Inflammatory macrophage treated with lipopolysaccharide for 4 hours (primary cell): ENCODE measurements at places on chromosomes 5 and 9.

- no peak for DNase-seq
Observed at GRCh38 chr5:75847561-75848021, 130.4 kb upstream of the POC5 start.

- DNase-seq: peak; percentile 34
Observed at GRCh38 chr5:43661102-43661501, 58.1 kb downstream of the NNT start.

- DNase-seq: no peak
Observed at GRCh38 chr5:43993634-43994351, 390.8 kb downstream of the NNT start.

- DNase-seq: no peak
Observed at GRCh38 chr5:125038477-125038876, 292.0 kb upstream of the ZNF608 start.

DNA sequence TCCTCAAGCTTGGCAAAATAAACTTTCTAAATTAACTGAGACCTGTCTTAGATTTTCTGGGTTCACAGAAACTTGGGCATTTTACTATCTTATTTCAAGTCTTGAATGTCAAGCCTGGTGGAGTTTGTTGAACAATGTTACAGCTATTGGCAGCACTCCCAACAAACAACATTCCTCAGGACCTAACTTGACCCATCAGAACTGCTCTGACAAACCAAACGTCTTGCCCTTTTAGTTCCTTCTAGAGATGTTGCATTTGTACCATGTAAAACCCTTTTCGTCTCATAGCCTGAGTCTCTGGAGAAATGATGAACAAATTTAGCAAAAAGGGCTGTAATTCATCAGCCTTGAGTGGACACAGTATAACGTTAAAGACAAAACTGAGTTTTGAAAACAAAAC is 51.1 kb downstream of the GNA14 start:
- DNase-seq: no peak

GRCh38 chr9:133204335-133204992 is 4.6 kb downstream of the OBP2B start:
- no peak for DNase-seq

- no peak for DNase-seq
Observed at GRCh38 chr5:133245191-133246052, 193.6 kb downstream of the HSPA4 start.

GRCh38 chr9:96660692-96661248 is 5.7 kb upstream of the PRXL2C start:
- peak; percentile 18 for DNase-seq

- DNase-seq: peak; percentile 33
Observed at GRCh38 chr9:111144741-111145140, 106.5 kb upstream of the LPAR1 start.

DNA sequence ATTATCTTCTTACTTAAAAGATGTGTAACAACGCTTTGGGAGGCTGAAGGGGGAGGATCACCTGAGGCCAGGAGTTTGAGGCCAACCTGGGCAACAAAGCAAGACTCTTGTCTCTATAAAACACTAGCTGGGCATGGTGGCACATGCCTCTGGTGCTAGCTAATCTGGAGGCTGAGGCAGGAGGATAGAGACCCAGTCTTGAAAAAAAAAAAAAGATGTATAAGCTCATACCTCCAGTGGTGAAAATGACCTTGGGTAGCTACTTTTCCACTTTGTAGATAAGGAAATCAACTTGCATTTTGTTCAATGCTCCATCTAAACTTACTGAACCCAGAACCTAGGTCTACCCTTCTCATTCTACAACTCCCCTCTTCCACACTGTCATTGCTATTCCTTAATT is 16.6 kb downstream of the ARRDC3 start:
- DNase-seq: no peak

- no peak for DNase-seq
Observed at GRCh38 chr5:37552770-37553719, 173.9 kb downstream of the WDR70 start.

DNA sequence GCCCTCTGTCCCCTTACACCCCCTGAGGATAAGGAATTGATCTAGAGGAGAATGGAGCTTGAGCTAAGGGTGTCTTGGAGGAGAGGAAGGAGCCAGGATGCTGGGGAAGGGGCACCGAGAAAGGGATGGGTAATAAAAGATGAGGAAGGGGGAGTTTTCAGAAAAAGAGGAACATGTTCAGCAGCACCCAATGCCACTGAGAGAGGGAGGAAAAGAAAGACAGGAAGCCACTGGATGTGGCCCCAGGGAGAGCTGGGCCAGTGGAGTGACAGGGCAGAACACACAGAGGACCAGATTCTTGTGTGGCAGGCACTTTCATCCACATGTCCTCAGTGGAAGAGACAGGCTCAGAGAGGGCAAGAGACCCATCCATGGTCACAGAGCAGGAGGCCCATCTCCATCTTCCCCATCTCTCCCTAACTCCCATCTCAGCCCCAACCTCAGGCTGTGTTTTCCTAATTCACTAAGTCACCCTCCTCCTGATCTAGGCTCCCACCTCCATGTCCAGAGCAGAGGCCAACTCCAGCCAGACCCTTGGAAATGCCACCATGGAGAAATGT is 7.2 kb downstream of the PFN3 start:
- peak; percentile 15 for DNase-seq

DNA sequence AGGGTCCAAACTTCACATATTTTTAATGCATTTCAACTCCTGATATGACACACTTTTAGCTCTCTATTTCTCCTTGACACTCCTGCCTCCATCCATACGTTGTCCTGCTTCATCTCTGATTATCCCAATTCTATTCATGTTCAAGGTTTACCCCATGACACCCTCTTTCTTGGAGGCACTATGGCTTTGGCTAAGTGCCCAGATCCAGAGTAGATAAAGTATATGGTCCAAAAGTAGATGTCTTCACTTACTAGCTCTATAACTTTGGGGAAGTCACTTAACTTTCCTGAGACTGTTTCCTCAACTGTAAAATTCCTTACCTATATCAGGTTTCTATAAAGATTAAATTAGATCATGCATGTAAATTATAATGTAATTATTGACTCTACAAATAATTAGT is 36.1 kb downstream of the SLC22A5 start:
- no peak for DNase-seq

DNA sequence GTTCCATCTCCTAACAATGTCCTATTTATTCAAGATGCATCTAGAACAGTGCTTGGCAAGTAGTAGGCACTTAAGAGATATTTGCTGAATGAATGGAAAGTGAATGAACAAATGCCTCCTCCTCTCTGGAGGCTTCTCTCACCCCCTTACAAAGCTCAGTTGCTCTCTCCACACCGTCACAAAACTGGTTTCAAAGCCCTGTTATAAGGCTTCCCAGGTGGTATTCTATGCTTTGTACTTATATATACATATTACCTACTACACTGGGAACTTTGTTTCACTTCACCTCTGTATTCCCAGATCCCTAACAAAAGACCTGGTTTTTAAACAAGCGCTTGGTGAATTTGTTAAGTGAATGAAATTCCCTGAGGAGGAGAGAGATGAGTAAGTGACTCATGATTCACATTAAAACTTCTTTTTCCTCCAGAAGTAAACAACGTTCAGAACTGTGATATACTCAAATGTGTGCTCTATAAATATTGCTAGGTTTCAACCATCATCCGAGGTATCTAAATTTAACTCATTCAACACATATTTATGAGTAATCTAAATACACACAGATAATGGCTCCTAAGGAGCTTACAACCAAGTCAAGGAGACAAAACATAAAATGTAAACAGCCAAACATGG is 36.0 kb downstream of the DENND1A start:
- DNase-seq: no peak

- no peak for DNase-seq
Observed at GRCh38 chr9:132439153-132439552, 29.1 kb downstream of the CFAP77 start.

- DNase-seq: peak; percentile 77
Observed at GRCh38 chr5:17282283-17283120, 65.1 kb downstream of the BASP1 start.

DNA sequence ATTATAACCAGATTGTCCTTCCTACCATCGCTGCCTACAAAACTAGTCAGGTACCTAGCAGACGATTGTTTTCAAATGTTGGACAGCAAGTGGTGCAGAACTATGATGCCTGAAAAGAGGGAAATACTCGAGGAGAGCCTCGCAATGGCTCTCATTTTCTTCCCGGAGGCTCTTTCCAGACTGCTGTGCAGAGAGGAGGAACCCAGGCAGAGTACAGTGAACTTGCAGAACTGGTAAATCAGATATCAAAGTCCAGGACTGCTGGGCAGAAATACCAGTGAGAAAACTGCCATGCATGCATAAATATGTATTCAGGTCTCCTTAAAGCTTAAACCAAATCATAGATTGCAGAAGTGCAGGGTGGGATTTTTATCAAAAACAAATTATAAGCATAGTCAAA is 26.4 kb upstream of the UGT3A1 start:
- DNase-seq: no peak

DNA sequence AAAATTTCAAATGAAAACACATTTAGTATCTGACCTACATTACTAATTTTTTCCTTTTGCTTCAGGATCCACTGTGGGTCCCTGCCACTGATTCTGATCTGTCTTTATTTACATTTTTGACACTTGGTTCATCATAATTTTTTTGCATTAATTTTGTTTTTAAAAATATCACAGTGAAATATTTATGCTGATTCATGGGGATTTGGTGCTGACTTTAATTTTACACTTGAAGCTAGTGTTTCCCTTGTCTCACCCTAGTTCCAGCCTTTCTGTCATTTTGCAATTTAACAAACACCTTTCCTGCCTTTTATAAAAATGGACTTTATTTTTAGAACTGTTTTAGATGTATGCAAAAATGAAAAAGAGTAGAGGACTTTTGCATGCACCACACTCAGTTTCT is 111.9 kb upstream of the MARCHF11 start:
- DNase-seq: no peak

DNA sequence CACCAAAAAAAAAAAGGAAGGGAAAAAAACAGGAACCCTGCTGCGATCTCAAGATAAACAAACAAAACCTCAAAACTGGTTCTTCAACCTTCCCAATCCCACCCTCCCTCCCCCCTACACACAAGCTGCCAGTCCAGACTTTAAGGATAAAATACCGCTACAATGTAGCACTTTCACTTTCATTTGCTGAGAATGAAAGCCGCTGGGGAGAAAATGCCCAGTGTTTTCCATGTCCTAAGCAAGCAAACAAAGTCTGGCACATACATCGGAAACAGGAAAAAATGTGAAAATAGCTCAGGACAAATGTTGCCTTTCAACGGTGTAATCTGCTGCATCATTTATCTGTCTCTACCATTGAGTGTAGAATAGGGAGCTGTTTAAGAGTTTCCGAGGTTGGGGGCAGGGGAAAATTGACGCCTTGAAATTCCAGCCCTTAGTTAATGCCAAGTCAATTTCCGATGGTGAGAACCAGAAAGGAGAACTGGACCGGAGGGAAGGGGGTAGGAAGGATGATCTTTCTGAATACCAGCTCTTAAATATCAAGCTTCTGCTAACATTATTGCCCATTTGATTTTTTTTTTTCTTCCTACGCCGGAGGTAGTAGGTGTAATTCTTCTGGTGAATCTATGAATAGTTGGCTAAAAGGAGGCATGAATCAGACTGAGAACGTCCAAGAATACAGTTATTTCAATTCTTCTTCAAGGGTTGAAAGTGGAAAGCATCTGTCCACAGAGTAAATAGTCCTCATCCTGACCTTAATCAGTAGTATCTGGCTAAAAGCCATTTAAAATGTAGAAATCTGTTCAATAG is 1.2 kb upstream of the ADAMTS6 start:
- peak; percentile 56 for DNase-seq

DNA sequence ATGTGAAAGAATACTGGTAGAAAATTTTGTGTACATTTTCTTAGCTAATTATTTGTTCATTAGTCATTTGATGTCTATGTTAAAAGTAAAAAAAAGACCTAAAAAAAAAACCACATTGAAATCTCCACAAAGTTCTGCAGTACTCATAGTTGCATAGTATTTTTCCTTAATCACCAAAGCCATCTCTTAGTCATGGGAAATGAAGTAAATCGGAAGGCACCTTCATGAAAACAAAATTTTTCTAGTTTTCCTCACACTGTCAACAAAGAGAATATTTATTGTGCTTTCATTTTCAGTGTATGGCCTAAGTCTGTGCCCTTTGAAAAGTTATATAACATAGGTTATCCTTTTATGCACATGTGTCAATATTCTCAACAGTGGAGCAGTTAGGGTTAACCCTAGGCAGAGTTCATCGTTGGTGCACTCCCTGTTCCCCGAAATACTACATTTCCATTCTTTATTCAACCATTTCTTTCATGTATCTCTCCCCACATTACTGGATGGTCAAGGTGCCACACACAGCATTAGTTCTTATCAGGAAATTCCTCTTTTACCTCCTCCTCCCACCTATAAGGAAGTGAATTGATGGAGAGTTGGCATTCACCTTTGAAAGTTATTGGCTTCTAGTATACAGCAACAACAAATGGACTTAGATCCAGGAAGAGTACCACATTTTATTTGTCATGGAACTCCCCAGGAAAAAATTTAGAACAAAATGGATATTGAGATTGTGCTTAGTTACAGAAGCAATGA is 93.1 kb downstream of the NUDT12 start:
- DNase-seq: no peak

DNA sequence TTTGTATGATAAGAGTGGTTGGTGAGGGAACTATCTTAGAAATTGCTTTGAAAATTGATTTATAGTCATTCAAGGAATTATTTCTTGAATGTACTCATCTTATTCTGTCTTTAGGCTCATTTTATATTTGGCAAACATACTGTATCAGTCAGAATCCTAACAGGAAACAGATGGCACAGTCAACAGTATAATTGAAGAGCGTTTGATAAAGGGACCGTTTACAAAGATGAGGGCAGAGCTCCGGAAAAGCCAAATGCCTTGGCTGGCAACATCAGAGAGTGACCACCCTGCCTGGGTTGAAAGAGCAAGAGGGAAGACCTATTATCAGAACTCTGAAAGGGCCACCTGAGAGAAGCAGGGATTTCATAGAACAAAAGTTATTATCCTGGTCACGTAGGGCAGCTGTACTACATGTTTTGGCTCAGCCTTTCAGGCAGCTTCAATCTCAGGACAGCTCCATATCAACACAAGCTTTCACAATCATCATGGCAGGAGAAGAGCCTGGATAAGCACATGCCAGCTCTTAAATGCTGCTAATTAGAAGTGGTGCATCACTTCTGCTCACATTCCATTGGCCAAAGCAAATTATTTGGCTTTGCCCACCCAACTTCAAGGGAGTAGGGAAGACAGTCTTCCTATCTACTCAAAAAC is 47.2 kb upstream of the ARL15 start:
- no peak for DNase-seq

- DNase-seq: no peak
Observed at GRCh38 chr5:144531188-144531587, 360.5 kb downstream of the KCTD16 start.

GRCh38 chr5:146425023-146425422 is 22.1 kb upstream of the TCERG1 start:
- DNase-seq: no peak

GRCh38 chr5:115774684-115775083 is 41.8 kb downstream of the CDO1 start:
- DNase-seq: no peak

GRCh38 chr9:89949111-89949510 is 344.3 kb downstream of the GADD45G start:
- DNase-seq: no peak

- DNase-seq: no peak
Observed at GRCh38 chr9:127058645-127059021, 63.8 kb downstream of the ANGPTL2 start.

- DNase-seq: no peak
Observed at GRCh38 chr5:14635656-14636055, 28.9 kb upstream of the OTULIN start.
